ENCODE measurements at places on chromosomes 12 and 14. TPM values are rescaled to one million over a fixed set of nuclear protein-coding genes. Genes with fewer than 3 reads are reported as not detected.

Gene CACNA1C
- 0.05 TPM for total RNA-seq

GRCh38 chr12:1706632-1706980 lies 15.7 kb downstream of the ADIPOR2 start:
- DNase-seq: peak; percentile 23

DNA sequence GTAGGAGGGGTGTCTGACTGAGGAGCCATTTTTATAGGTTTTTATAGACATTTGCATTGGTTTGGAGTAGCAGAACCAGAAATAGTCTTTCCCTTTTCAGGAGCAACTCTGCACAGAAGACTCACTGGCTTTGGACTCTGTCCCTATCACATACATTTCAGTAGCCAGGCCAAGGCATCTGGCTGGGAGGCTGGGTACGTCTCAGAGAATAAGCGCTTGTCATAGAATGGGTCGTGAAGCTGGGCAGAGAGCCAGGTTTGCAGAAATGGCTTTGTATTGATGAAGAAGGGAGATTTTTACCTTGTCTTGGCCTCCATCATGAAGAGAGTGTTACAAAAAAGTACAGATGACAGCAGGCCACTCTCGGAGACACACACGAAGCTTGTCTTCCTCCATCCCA lies 98.6 kb downstream of the CACNA1C start:
- no peak for DNase-seq

GRCh38 chr14:53127151-53127550 lies 26.0 kb downstream of the DDHD1 start:
- no peak for DNase-seq

DNA sequence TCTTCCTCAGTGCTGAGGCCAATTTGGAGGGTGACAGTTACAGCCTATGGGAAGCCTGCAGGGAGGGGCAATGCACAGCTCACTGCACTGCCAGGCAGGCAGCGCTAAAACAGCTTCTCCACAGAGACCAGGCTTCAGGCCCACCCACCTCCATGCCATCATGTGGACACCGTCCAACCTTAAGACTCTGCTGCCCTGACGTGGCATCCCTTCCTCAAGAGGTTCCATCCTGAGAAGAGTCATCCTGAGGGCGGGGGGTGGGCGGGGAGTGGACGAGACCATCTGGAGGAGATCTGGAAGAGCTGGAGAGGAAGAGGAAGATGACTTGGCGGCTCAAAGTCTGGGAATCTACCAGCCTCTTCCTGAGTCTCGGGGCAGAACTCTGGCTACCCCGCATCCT lies 8.4 kb upstream of the ACVRL1 start:
- DNase-seq: no peak

Gene PLCZ1
- not detected for total RNA-seq

GRCh38 chr12:33519566-33519965 lies 79.9 kb upstream of the SYT10 start:
- no peak for DNase-seq

Gene FOXG1
- total RNA-seq: not detected

DNA sequence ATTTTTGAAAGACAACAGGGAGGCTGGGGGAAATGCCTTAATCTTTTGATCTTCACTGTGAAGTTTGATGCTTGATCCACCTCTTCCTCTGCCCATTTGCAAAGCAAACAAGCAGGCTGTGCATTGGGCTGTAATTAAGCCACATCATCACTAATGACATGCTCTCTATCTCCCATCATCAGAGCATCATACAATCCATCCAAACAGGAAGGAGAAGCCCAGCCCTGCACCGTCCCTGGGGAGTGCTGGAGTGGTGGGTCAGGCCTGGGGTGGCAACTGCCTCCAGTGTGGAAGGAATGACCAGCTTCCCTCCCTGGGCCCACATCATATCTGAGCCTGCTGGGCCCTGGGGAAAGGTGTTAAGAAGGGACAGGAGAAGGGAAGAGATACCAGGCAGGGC lies 6.9 kb upstream of the KRT74 start:
- DNase-seq: no peak

GRCh38 chr12:28869197-28869596 lies 279.9 kb upstream of the FAR2 start:
- DNase-seq: no peak

DNA sequence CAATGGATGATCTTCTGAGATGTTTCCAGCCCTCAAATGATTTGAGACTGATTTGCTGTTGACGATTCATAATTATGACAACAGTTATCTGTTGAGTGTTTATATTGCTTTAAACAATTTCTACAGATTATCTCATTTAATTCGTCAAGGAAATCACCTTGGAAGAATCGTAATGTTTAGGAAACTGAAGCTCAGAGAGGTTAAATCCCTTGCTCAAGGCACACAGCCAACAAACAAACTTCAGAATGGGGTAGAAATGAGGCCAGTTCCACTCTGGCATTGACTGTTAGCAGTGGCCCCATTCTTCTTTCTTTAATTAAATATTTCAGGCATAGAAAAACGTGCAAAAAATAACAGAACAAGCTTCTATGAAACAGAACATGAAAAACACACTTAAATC lies 4.0 kb upstream of the WSCD2 start:
- no peak for DNase-seq

- DNase-seq: no peak
Measured at GRCh38 chr12:68971404-68971803, 38.4 kb upstream of the CPM start.

DNA sequence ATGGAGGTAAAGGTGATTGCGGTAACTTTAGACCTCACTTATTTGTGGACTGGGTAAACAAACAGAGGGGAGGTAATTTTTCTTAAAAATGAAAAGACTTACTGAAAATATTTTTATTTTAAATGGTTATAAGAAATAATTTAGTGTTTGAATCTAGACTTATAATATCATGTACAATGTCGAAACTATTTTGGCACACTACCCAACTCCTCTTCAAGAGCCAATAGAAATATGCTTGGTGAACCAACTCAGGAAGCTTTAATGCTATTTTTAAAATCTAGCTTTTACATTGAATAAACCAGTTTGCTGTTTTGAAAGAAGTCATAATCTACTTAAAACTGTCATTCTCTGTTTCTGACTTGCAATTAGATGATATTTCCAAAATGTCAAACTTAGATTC lies 175.8 kb upstream of the NPAS3 start:
- no peak for DNase-seq

- DNase-seq: no peak
Measured at GRCh38 chr12:24425601-24425970, 476.1 kb upstream of the SOX5 start.

Gene TSFM
- 47.3 TPM for total RNA-seq

DNA sequence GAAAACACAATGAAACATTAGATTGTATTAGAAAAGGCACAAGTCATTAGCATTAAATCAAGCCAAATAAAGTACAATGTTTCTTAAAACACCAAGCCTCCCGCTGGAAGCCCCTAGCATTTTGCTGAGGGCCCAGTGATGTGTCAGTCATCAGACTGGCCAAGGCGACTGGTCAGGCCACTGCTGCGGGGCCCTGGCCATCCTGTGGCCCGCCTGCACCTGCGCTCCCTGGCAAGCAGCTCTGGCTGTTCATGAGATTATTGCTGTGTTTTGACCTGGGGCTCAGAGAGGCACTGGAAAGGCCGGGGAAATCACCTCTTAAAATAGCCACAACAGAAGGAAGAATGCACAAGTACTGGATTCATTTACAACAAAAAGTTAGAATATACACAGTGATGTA lies 24.2 kb upstream of the AMN start:
- no peak for DNase-seq

Gene TPH2
- total RNA-seq: not detected

GRCh38 chr14:72146241-72146640 lies 214.0 kb downstream of the RGS6 start:
- DNase-seq: no peak

DNA sequence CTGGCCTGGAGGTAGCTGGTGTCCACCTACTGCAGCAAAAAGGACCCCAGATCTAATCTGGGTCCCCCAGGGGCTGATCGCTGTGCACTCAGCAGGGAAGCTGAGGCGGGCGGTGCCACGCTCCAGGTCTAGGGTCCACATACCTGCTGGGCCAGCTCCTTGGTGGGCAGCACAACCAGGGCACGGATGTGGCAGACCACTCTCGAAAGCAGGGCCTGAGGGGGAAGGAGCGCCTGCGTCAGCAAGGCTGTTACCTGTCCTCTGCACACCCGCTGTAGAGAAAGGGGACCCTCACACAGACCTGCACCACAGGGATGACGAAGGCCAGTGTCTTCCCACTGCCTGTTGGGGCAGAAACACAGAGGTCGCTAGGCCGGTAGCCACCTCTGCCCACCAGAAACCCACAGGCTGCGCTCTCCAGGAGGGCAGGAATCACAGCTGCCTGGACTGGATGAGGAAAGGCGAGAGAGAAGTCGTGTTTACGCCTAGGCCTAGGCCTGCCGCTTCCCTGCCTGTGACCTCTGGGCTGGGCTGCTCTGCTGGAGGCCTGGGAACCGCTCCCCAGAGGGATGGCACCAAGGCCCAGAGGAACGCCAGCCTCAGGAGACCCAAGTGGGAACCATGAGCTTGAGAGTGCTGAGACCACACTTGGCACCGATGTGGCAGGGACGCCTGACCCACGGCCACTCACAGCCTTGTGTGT lies 2.0 kb downstream of the DDX51 start:
- DNase-seq: no peak

Gene TTC5
- 20.6 TPM for total RNA-seq

GRCh38 chr12:31301311-31301710 lies 24.6 kb downstream of the SINHCAF start:
- DNase-seq: no peak

Gene E2F7
- 3.0 TPM for total RNA-seq

GRCh38 chr14:23307687-23308644 lies 1.3 kb downstream of the BCL2L2 start:
- no peak for DNase-seq

- no peak for DNase-seq
Measured at GRCh38 chr12:22275843-22276242, 58.7 kb downstream of the ST8SIA1 start.

- no peak for DNase-seq
Measured at GRCh38 chr12:108519558-108519957, 4.5 kb downstream of the FICD start.

Gene CEP170B
- total RNA-seq: 2.3 TPM

DNA sequence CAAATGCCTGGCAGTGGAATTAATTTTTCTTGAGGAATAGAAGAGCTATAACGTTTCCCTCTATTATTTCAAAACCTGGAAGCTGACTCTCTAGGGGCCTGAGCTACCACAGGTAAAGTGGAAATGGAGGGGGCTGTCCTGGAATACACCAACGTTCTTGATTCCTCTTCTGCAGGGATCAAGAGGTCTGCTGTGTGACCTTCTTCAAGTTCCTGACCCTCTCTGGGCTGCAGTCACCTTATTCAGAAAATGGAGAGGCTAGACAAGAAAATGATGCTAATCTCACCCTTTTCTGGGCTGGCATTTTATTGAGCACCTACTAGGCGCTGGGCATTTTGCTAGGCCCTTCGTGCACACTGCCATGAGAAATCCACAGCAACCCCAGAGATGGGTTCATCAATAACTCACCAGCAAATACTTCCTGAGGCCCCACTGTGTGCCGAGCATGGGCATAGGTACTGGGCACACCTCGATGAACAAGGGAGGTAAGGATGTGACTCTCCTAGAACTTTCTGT lies 55.2 kb upstream of the DLK1 start:
- DNase-seq: no peak

- no peak for DNase-seq
Measured at GRCh38 chr12:10829994-10830393, 3.8 kb upstream of the TAS2R10 start.

GRCh38 chr14:20668969-20669368 lies 15.4 kb upstream of the RNASE4 start:
- no peak for DNase-seq
